ENCODE measurements at places on chromosomes 1 and 21.
A peak's percentile ranks its signal among the peaks of the same experiment; 100 is the strongest.

DNA sequence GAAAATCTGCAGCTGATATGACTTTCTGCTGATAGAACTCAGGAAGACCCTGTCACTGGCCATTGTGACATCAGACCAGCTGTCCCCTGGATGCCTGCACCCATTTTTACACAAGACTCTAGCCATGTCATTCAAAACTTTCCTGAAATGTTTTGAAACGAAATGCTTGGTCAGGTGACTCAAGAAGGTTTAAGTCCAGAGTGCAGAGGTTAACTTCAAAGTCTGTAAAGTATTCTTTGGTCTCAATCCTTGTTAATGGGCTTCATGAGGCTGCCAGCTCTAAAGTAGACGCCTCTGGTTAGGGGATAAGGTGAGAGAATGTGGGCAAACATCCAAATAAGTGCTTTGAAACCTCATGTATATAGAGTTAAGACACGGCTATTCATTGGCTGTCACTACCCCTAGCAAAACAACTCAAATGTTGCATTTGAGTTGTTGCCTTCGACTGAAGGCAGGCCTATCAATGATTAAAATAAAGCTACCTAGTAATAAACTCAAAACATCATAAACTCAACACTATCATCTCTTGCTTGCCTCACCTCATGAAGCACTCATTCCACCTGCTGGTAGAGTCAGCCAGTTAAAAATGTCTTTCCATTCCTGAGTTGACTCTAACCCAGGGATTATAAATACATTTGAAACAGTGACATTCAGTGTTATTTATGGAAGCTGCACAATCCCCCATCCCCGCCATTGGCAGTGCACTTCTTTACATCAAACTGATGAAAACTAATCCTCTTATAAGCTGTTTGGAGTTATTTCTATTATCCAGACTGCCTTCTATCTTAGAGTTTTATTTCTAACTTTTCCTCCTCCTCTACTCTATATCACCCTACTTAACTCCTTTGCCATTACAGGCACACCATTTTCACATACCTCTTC is 26.0 kb downstream of the RABIF start:
- peaks cover 48% of the 10 kb centered on the region for H3K4me1 ChIP-seq
- peak overlapping the region; percentile 91 for H3K4me3 ChIP-seq
- DNase-seq: peak; percentile 88
- no peaks in the 10 kb centered on the region for H3K27me3 ChIP-seq
- peak overlapping the region; percentile 73 for H3K27ac ChIP-seq

GRCh38 chr1:12244078-12244477 is 14.2 kb downstream of the VPS13D start:
- H3K36me3 ChIP-seq: peaks cover 25% of the 10 kb centered on the region
- no peaks in the 10 kb centered on the region for H3K27me3 ChIP-seq
- H3K27ac ChIP-seq: no peak overlapping the region
- H3K4me3 ChIP-seq: no peak overlapping the region
- no peaks in the 10 kb centered on the region for H3K4me1 ChIP-seq

- peaks cover 35% of the 10 kb centered on the region for H3K36me3 ChIP-seq
- no peak overlapping the region for H3K27ac ChIP-seq
- DNase-seq: no peak
- no peak overlapping the region for H3K4me3 ChIP-seq
- H3K4me1 ChIP-seq: peaks cover 13% of the 10 kb centered on the region
Observed at GRCh38 chr1:9892563-9893528, 17.2 kb downstream of the CTNNBIP1 start.

DNA sequence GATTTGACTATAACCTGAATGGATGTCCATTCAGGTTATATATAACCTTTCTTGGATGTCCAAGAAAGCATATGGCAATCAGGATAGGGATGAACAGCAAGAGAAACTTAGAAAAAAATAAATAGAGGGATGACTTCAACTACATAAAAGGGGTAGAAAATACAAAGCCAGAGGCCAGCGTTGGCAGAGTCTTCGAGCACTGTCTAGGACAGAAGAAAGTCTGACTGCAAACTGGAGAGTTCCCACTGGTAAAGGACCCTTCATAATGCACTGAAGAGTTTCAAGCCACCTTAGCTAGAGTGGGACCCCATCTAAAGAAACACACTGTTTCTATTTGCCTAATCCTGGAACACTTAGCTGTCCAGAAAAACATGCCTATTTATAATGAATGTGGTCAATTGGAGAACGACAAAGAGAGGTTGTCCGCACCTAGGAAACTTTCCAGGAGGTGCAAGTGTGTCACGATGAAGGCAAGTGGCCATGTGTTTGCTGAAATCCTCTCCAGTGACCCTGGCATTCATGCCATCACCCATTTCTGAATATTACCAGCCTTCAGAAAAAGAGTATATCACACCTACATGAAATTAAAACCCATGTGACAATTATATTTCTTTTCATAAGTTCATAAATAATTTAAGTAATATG is 215.4 kb downstream of the ZNF648 start:
- no peak overlapping the region for H3K27ac ChIP-seq
- H3K4me1 ChIP-seq: no peaks in the 10 kb centered on the region
- H3K4me3 ChIP-seq: no peak overlapping the region
- no peak for DNase-seq
- H3K36me3 ChIP-seq: no peaks in the 10 kb centered on the region

DNA sequence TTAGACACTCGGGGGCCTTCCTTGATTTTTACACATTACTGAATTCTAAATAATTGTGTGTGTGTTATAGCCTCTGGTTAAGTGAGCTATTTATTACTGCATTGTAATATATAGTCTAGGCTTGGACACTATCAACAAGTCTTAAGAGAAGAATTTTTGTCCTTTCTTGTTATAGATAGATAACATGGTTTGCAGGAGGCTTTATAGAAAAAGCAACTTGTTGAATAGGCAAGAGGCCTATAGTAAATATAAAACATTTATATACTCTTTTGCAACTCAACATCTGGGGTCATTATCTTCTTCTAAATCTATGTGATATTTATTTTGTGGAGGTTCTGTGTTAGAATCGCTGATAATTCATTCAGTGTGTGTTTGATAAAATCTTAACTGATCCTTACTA is 293.8 kb downstream of the NFIA start:
- no peak overlapping the region for H3K27ac ChIP-seq
- H3K4me1 ChIP-seq: peaks cover 33% of the 10 kb centered on the region
- H3K36me3 ChIP-seq: peaks cover 5% of the 10 kb centered on the region

DNA sequence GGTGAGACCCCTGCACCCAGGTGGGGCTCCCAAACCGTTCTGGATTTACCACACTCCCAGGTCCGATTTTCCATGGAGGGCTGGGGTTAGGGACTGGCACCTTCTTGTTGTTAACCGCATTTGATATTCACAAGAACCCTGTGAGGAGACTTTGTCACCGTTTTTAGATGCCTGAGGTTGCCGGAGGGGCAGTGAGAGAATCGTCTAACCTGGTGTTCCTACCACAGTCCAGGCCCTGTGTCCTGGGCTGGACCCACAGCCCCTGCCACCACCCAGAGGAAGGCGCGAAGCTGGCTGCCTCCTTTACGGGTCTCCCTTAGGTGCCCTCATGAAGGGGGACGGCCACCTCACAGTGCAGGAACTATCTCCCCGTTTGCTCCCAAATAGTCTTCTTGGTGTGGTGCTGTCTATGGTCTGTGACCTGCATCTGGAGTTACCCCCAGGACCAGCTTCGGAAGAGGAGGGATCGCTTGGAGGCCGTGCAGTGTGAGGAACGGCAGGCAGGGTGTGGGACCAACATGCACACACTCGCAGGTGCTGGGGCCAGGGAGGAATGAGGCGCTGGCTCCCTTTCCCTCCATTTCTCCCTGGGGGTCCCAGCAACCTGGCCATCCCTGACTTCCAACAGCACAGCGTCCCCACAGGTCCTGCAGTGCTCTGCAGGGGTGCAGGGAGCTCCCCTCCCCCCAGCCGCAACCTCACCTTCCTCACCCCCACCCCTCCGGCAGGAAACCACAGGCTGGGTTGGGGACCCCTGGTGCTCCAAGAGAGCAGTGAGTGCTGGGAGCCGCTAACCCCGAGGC is 7.0 kb downstream of the SIM2 start:
- H3K4me3 ChIP-seq: no peak overlapping the region
- H3K36me3 ChIP-seq: no peaks in the 10 kb centered on the region
- DNase-seq: no peak
- H3K4me1 ChIP-seq: no peaks in the 10 kb centered on the region
- no peak overlapping the region for H3K27ac ChIP-seq

DNA sequence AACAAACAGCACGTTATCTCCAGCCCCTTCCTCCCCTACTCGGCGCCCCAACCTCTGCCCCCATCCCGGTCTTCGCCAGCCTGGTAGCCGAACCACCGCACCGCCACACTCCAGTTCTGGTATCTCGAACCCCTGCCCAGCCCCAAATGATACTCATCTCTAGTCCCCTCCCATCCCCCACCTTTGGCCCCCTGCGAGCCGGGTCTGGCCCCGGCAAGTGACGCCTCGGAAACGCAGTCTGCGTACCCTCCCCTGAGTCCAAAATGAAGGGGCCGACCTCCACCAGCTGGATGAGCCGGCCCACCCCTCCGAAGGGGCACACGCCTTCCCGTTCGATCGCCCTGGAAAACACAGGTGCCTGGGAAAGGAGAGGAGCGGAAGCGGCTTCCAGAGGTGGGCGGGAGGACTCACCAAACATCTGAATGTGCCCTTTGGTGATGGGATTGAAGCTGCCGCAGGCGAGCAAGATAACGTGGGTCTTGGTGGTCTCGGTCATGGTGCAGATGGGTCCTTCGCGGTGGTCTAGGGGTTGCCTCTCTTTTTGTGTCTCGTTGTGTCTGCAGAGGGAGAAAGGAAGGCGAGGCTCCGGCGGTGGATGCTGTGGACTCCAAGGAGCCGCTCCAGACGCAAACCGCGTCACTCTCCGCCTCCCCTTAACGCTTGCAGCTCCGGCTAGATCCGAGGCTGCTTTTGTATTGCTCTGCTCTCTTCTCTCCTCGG is at the start of gene NMNAT2:
NMNAT2 (minus strand) TSS at position 609 of the 720 bp plus-strand sequence; CDS start at position 496, 113 bp downstream.
- H3K4me3 ChIP-seq: no peak within 1 kb of the TSS
- H3K27me3 ChIP-seq: no peaks in the 10 kb centered on the region
- DNase-seq: no peak
- H3K36me3 ChIP-seq: no peaks in the 10 kb centered on the region
- no peak within 1 kb of the TSS for H3K27ac ChIP-seq
- no peaks in the 10 kb centered on the region for H3K4me1 ChIP-seq

GRCh38 chr21:45012662-45013259 is 61.6 kb upstream of the ADARB1 start:
- peaks cover 89% of the 10 kb centered on the region for H3K4me1 ChIP-seq
- no peak for DNase-seq
- H3K27ac ChIP-seq: peak overlapping the region; percentile 93
- peak overlapping the region; percentile 65 for H3K4me3 ChIP-seq

DNA sequence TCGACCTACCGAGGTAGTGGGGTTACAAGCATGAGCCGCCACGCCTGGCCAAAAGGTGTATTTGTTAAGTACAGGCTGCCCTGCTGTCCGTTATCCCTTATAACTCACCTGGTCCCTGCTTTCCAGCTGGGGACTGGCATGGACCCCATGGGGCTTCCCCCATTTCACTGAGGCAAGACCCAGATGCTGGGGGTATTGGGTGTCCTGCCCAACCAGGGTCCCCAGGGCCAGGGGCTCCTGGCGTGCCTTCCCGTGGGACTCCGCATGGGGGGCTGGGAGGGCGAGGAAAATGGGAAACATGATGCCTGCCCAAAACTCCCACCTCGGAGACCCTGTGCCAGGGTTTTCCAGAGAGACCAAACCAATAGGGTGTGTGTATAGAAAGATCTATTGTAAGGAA is 64.4 kb downstream of the FAAP20 start:
- no peaks in the 10 kb centered on the region for H3K36me3 ChIP-seq
- peaks cover 31% of the 10 kb centered on the region for H3K4me1 ChIP-seq
- DNase-seq: no peak
- H3K27me3 ChIP-seq: no peaks in the 10 kb centered on the region
- no peak overlapping the region for H3K4me3 ChIP-seq

GRCh38 chr1:14614341-14614740 is 15.9 kb downstream of the KAZN start:
- H3K27ac ChIP-seq: no peak overlapping the region
- no peak for DNase-seq
- H3K27me3 ChIP-seq: peaks cover 4% of the 10 kb centered on the region
- no peaks in the 10 kb centered on the region for H3K36me3 ChIP-seq
- no peaks in the 10 kb centered on the region for H3K4me1 ChIP-seq

- no peak overlapping the region for H3K27ac ChIP-seq
- no peaks in the 10 kb centered on the region for H3K36me3 ChIP-seq
- no peak overlapping the region for H3K4me3 ChIP-seq
- no peaks in the 10 kb centered on the region for H3K4me1 ChIP-seq
- no peak for DNase-seq
- no peaks in the 10 kb centered on the region for H3K27me3 ChIP-seq
Observed at GRCh38 chr21:40379881-40380810, 466.8 kb downstream of the DSCAM start.

DNA sequence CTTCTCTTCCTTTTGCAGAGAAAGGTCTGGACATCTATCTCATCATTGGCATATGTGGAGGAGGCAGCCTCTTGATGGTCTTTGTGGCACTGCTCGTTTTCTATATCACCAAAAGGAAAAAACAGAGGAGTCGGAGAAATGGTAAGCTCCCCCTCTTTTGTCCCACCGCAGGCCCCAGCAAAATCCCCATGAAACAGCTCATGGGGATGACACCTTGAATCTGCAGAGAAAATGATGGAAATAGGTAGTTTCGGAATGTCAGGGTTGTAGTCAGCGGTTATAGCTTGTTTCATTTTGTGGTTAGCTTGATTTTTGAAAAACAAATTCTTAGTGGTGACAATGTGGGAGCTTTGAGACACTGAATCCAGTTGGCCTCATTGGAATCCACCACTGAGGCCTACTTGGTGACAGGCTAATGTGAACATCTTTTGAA is 10.3 kb downstream of the CD2 start:
- H3K4me3 ChIP-seq: no peak overlapping the region
- H3K36me3 ChIP-seq: no peaks in the 10 kb centered on the region
- no peak overlapping the region for H3K27ac ChIP-seq
- H3K27me3 ChIP-seq: peaks cover 4% of the 10 kb centered on the region
- peaks cover 13% of the 10 kb centered on the region for H3K4me1 ChIP-seq

DNA sequence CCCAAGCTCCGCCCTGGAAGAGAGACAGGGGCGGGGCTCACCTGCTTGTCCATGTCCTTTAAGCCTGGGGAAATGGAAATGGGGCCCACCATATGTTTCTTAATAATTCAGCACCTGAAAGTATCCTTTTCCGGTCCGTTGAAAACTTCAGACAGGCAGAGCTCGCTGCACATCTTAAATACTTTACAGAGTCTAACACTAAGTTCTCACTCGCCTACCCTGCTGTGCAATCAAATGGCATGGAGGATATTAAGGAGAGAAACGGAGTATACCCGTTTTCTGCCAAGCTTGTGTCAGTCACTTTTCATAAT is 467 bp upstream of the CC2D1B start:
- H3K4me3 ChIP-seq: peak overlapping the region; percentile 72
- H3K27ac ChIP-seq: peak overlapping the region; percentile 83
- H3K4me1 ChIP-seq: peaks cover 45% of the 10 kb centered on the region
- peaks cover 6% of the 10 kb centered on the region for H3K36me3 ChIP-seq
- no peak for DNase-seq
- no peaks in the 10 kb centered on the region for H3K27me3 ChIP-seq

- H3K27ac ChIP-seq: no peak overlapping the region
- H3K36me3 ChIP-seq: no peaks in the 10 kb centered on the region
- no peak for DNase-seq
- no peak overlapping the region for H3K4me3 ChIP-seq
- no peaks in the 10 kb centered on the region for H3K27me3 ChIP-seq
- peaks cover 74% of the 10 kb centered on the region for H3K4me1 ChIP-seq
Observed at GRCh38 chr21:45331531-45332147, 43.9 kb upstream of the POFUT2 start.

- no peaks in the 10 kb centered on the region for H3K4me1 ChIP-seq
- DNase-seq: no peak
- no peak overlapping the region for H3K4me3 ChIP-seq
- H3K27me3 ChIP-seq: 0 out of 3 replicates have a peak, but pooled peaks cover 2% of the 10 kb centered on the region
- no peak overlapping the region for H3K27ac ChIP-seq
- no peaks in the 10 kb centered on the region for H3K36me3 ChIP-seq
Observed at GRCh38 chr1:113870778-113871177, 734 bp downstream of the PTPN22 start.
